ENCODE measurements at places on chromosomes 5 and 9. TPM values are rescaled to one million over a fixed set of nuclear protein-coding genes. Genes with fewer than 3 reads are reported as not detected.

Gene MGAT4B
- 176 TPM for polyA plus RNA-seq

Gene SH3PXD2B
- polyA plus RNA-seq: 31.5 TPM

Gene ERP44
- polyA plus RNA-seq: 39.8 TPM

Gene TNFSF15
- polyA plus RNA-seq: 5.3 TPM

Gene SHISAL2B
- 0.34 TPM for polyA plus RNA-seq

Gene LCN10
- polyA plus RNA-seq: 2.3 TPM

Gene IFNK
- not detected for polyA plus RNA-seq

Gene ADGRV1
- polyA plus RNA-seq: 10.6 TPM

Gene CDKN2B-AS1
- not detected for polyA plus RNA-seq

Gene WDR55
- polyA plus RNA-seq: 13.2 TPM

Gene PCDHA6
- 0.44 TPM for polyA plus RNA-seq

Gene BTNL9
- polyA plus RNA-seq: 5.4 TPM

Gene C1QTNF3
- 63.8 TPM for polyA plus RNA-seq

Gene PDLIM4
- polyA plus RNA-seq: 11.2 TPM

Gene IL13
- not detected for polyA plus RNA-seq

GRCh38 chr5:78597068-78597973, 51.3 kb downstream of the LHFPL2 start:
- DNase-seq: no peak

GRCh38 chr5:133668458-133668857, 56.1 kb upstream of the FSTL4 start:
- no peak for DNase-seq

DNA sequence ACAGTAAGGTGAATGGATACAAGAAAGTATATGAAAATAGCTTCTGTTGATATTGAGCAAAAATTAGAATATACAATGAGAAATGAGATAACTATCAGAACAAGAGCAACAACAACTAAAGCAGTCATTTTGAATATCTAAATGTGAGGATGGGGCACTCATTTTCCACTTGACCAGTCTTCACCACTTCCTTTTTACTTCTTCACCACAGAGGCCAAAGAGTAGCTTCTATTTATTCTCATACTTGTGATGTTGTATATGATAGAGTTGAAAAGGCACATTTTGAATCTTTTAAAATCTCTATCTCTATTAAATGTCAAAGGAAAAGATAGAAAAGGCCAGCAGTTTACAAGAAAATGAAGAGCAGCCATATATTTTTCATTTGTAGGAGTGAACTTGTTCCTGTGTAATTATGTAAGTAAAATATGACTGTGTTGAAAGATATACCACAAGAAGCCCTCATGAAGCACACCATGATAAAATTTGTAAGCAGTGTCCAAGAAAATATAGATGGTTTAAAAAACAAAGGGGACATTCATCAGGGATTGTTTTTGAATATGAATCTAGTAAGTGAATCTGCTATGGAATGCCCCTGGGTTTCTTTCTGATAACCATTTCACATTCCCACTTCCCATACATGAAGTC, 39.2 kb downstream of the ADAMTS19 start:
- no peak for DNase-seq

DNA sequence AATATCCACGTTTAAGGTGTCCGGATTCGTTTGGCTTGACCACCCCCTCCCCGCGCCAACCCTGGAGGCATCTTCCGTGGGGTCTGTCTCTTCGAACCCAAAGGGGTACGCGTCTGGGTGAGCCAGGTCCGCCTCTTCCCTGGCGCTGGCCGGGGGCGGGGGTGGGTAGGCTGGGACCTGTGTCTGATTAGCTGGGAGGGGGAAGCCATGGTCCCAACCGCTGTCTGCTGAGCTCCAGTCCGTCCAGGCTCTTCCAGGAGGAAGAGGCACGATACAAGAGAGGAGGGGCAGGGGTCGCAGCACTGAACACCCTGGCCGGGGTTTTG, at the start of gene LVRN:
TSS of gene LVRN (plus strand) at position 237 of the 326 bp plus-strand sequence. CDS start 143 bp downstream, outside the sequence.
- DNase-seq: no peak

DNA sequence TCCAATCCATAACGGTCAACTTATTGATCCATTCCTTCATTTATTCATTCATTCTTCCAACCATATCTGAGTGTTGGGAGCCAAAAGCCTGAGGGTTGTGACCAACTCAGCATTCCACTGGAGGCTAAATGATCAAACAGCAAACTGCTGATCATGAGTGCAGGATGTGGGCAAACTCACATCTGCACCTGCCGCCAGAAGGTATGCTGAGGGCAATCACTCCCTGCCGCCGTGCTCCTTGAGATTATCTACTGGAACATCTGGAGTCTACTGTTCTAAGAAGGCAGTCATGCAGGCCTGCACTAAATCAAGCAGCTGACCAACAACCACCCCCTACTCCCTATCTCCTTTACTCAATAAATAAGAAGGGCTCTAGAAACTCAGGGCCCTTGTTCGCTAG, 184.0 kb downstream of the TTLL11 start:
- no peak for DNase-seq

DNA sequence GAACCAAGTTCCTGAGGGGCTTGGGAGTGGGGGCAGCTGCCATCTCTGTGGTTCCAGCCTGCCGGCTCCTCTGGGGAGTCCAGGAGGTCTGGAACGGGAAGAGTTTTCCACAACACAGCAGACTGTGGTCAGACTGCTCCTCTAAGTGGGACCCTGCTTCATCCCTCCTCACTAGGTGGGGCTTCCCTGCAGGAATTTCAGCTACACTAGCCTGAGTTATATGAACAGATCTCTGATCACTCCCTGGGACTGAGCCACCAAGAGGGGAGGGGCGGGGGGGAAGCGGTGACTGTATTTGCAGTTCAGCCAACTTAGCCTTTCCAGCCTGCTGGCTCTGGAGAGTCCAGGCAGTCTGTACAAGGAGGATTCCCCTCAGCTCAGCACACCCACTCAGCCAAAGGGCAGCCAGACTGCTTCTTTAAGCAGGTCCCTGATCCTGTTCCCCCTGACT, 19.4 kb downstream of the DTWD2 start:
- no peak for DNase-seq

- no peak for DNase-seq
Measured at GRCh38 chr5:58444805-58445204, 15.1 kb downstream of the PLK2 start.

GRCh38 chr5:157610990-157611389, 35.4 kb upstream of the ADAM19 start:
- no peak for DNase-seq

- DNase-seq: no peak
Measured at GRCh38 chr5:39898731-39899130, 474.0 kb upstream of the DAB2 start.

DNA sequence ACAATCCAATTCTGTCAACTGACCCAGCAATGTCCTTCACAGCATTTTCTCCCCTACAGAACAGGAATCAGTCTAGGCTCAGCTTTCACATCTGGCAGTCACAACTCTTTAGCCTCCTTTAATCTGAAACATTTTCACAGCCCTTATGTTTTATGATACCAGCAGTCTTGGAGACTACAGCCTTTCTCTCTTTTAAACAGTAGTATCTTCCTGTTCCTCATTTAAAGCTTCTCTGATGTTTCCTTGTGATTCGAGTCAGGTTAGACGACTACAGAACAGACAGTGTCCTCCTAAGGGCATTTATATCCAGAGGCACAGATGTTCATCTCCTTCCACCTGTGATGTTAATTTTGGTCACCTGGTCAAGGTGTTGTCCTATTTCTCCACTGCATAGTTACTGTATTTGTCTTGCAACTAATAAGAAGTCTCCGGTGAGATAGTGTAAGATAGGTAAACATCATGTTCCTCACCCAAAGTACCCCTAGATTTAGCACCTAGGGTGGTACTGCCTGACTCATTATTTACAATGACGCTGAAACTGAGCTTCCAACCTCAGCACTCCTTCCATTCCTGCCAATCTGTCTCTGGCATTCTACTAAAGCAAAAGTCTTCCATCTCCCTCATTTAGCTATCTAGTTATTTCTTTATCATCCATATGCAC, 20.7 kb downstream of the TTC39B start:
- DNase-seq: no peak

DNA sequence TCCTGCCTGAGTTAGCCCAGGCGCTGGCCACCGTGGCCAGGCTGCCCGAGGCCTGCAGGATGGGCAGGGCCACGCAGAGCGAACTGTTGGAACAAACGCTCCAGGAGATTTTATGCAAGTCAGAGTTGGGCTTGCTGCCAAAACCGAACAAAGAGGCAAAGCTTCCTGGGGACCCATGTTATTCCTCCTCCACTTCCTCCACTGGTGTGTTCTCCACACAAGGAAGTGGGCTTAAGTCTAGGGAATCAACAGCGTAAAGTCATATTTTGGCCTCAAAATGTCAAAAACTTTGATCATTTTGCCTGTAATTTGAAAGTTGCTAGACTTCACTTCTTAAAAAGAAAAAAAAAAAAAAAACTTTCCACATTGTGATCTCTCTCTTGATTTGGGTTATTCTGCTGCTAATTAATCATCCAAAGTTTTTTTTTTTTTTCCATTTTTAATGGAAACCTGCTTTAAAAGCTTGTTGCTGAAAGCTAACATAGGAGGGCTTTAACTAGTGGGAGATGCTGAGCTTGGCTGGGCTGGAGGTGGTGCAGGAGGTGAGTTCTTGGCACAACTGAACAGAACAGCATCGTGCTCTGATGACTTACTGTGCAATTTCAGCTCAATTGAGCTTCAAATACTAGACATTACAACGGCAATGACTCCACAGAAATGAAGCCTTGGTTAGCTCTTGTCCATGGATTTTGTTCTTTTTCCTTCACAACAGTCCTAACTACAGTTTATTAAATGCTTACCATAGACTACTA, 73.0 kb downstream of the PTPDC1 start:
- peak; percentile 54 for DNase-seq

GRCh38 chr9:22238809-22239684, 207.6 kb upstream of the DMRTA1 start:
- no peak for DNase-seq

DNA sequence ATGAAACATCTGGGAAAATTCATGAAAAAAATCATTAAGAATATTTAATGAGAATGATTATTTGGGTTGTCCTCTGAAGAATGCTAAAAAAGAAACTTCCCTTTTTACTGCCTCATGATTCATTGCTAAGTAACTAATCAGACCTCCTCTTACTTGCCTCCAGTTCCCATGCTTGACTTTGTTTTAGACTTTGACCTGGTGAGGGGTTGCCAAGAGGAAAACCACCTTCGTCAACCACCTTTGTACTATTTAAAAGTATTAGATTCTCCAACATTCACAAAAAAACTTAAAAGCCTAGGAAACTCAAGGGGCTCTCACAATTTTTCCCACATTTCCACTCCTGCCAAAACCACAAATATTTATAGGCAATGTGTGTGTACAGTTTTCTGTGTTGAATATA, 115.2 kb upstream of the ST8SIA4 start:
- DNase-seq: no peak
